ENCODE measurements at places on chromosomes 3 and 15.

DNA sequence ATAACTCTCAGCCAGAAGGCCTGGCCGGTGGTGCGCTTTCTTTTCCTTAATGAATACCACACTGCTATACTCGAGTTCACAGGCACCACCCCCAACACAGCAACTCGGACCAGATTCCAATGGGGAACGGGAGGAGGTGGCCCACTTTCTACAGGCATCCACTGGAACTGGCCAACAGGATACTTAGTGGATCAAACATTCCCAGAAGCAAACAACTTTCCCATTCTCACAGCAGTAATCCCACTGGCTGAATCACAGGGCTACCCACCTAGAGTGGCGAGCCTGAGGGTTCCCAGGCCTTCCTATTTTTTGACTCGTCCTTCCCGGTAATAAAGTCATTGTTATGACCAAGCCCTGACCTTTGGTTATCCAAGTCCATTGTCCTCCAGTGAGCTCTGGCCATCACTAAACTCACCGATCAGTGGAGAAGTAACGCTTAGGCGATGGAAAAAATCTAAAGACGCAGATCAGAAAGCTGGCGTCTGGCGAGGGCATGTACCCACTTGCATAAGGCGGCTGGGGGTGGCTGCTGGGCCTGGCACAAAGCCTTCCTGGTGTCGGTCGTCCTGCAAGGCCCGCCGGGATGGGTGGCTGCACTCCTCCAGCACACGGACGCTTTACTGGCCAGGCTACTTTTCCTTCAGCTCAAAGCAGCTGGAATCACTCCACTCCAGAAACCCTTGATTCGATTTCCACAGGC lies 1.2 kb downstream of the EOGT start:
- DNase-seq, result no peak

DNA sequence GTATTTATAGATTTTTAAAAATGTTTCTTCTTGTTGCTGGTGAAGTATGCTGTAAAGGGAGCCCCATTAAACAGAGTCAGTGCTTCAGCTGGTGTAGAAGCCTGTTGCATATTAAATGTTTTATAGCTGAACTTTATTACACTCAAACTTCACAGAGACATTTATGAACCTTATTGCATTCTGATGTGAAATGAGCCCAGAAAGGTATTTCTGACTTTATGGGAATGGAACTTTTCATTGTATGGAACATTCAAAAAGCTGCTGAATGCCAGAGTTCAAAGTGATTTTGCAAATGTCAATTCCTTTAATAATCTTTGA lies 329.3 kb upstream of the RASGRP1 start:
- no peak for DNase-seq

GRCh38 chr15:99249270-99249841 lies at the start of gene TTC23:
TSS of gene TTC23 (minus strand) at chr15:99249581. CDS start at chr15:99228712, 20,869 bp downstream.
- no peak for DNase-seq

GRCh38 chr15:91346259-91346658 lies 246.2 kb downstream of the SV2B start:
- no peak for DNase-seq

- no peak for DNase-seq
These were observed 11.7 kb upstream of the CMTM7 start for GRCh38 chr3:32379831-32380500.

- no peak for DNase-seq
These were observed 71.5 kb downstream of the LDHAL6B start for GRCh38 chr15:59278120-59278519.
